Endodermal cell (in vitro differentiated cells): ENCODE measurements at places on chromosomes 12 and 14. TPM values are rescaled to one million over a fixed set of nuclear protein-coding genes. Genes with fewer than 3 reads are reported as not detected.
A peak's percentile ranks its signal among the peaks of the same experiment; 100 is the strongest.

Gene KIF26A
- 47.9 and 54.8 TPM in 2 replicates for total RNA-seq

Gene COX6A1
- 340 to 354 TPM (median 346 TPM) in 3 replicates for total RNA-seq

Gene CAND1
- total RNA-seq: 198 to 278 TPM (median 259 TPM) in 3 replicates

- DNase-seq: no peak
- H3K4me3 ChIP-seq: no peak overlapping the region
- H3K27me3 ChIP-seq: no peaks in the 10 kb centered on the region
- no peak overlapping the region for H3K27ac ChIP-seq
These were observed 80.0 kb downstream of the SLC25A47 start for GRCh38 chr14:100403105-100403504.

DNA sequence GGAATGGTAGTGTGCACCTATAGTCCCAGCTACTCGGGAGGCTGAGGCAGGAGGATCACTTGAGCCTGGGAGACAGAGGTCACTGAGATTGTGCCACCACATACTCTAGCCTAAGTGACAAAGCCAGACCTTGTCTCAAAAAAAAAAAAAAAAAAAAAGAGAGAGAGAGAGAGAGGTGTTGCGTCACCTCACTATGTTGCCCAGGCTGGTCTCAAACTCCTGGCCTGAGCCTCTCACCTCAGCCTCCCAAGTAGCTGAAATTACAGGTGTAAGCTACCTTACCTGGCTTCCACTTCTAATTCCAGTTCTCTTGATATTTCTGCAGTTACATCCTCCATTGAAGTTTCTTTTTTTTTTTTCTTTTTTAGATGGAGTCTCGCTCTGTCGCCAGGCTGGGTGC is 94.3 kb downstream of the PRICKLE1 start:
- peaks cover 6% of the 10 kb centered on the region for H3K36me3 ChIP-seq
- no peak for DNase-seq
- no peak overlapping the region for H3K4me3 ChIP-seq
- no peaks in the 10 kb centered on the region for H3K4me1 ChIP-seq

GRCh38 chr14:96747006-96747405 is 50.2 kb upstream of the VRK1 start:
- H3K36me3 ChIP-seq: no peaks in the 10 kb centered on the region
- no peak overlapping the region for H3K27ac ChIP-seq
- H3K4me1 ChIP-seq: no peaks in the 10 kb centered on the region
- DNase-seq: no peak

GRCh38 chr12:67649570-67650387 is 1.2 kb downstream of the DYRK2 start:
- H3K36me3 ChIP-seq: peaks cover 16% of the 10 kb centered on the region
- no peaks in the 10 kb centered on the region for H3K4me1 ChIP-seq
- H3K4me3 ChIP-seq: peak overlapping the region; percentile 94
- DNase-seq: peak; percentile 70
- H3K27ac ChIP-seq: peak overlapping the region; percentile 89

DNA sequence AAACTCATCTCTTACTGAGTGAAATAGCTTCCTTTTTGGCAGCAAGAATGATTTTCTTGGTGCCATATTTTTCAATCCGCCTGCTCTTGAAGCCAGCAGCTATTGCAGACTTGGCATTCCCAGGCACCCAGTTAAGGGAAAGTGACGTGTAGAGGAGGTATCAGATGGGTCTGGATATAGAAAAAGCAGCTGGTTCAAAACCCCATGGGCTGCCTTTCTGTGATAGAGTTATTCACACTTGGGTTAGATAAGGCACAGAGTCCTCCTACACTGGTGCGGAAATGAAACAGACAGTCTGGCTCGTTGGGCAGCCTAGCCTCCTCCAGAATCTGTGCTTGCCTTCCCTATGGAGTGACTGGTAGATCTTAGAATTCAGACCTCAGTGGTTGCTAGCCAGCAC is 62.2 kb downstream of the PTPN11 start:
- no peaks in the 10 kb centered on the region for H3K27me3 ChIP-seq
- H3K4me1 ChIP-seq: no peaks in the 10 kb centered on the region
- DNase-seq: no peak

DNA sequence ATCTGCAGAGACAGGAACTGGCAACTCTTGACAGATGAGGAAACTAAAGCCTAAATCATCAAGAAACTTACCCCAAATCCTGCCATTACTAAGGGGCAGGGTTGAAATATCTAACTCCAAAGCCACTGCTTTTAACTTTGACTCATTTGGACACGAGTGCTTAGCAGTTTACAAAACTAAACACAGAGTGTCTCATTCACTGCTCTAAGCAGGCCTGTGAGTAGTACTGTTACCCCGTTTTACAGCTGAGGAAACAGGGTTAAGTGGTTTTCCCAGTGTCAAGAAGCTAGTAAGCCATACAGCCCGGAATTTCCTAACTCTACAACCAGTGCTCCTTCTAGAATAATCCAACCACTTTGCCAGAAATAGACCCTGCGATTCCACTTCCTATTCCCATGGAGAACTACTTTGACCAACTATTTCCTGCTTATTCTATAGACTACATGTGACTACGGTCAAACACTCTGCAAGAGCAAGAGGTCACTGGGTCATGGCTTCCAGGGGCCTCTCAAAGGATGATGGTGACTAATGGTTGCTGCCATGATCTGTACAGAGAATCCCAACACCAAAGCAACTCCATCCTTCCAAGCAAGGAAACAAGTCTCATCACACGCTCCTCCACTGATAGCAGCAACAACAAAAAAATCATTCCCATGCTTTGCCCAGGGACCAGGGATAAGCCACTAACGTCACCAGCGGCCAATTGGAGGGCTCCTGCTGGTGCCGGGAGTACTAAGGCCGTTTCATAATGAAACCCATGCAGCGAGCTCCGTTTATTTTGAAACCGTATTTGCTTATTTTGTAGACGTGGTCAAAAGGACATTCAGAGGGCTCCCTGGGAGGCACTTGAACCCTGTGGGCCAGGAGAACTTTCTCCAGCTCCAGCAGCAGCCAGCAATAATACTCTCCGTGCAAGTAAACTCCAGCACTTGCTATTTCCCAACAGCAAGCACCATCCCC is 56.3 kb downstream of the NUAK1 start:
- H3K4me1 ChIP-seq: peaks cover 14% of the 10 kb centered on the region
- peaks cover 92% of the 10 kb centered on the region for H3K36me3 ChIP-seq
- no peaks in the 10 kb centered on the region for H3K27me3 ChIP-seq
- no peak overlapping the region for H3K27ac ChIP-seq
- no peak for DNase-seq

GRCh38 chr12:34526946-34527345 is 504.6 kb downstream of the ALG10 start:
- no peak for DNase-seq
- H3K27ac ChIP-seq: no peak overlapping the region
- no peaks in the 10 kb centered on the region for H3K4me1 ChIP-seq
- no peaks in the 10 kb centered on the region for H3K36me3 ChIP-seq
- H3K27me3 ChIP-seq: no peaks in the 10 kb centered on the region

- H3K36me3 ChIP-seq: no peaks in the 10 kb centered on the region
- no peaks in the 10 kb centered on the region for H3K4me1 ChIP-seq
- no peak for DNase-seq
- H3K27ac ChIP-seq: no peak overlapping the region
- no peak overlapping the region for H3K4me3 ChIP-seq
- no peaks in the 10 kb centered on the region for H3K27me3 ChIP-seq
These were observed 216.8 kb downstream of the SLC15A4 start for GRCh38 chr12:128606970-128607369.

GRCh38 chr12:50611021-50611744 is 106.4 kb downstream of the DIP2B start:
- peaks cover 11% of the 10 kb centered on the region for H3K4me1 ChIP-seq
- no peak overlapping the region for H3K27ac ChIP-seq
- DNase-seq: no peak
- no peak overlapping the region for H3K4me3 ChIP-seq
- no peaks in the 10 kb centered on the region for H3K27me3 ChIP-seq

DNA sequence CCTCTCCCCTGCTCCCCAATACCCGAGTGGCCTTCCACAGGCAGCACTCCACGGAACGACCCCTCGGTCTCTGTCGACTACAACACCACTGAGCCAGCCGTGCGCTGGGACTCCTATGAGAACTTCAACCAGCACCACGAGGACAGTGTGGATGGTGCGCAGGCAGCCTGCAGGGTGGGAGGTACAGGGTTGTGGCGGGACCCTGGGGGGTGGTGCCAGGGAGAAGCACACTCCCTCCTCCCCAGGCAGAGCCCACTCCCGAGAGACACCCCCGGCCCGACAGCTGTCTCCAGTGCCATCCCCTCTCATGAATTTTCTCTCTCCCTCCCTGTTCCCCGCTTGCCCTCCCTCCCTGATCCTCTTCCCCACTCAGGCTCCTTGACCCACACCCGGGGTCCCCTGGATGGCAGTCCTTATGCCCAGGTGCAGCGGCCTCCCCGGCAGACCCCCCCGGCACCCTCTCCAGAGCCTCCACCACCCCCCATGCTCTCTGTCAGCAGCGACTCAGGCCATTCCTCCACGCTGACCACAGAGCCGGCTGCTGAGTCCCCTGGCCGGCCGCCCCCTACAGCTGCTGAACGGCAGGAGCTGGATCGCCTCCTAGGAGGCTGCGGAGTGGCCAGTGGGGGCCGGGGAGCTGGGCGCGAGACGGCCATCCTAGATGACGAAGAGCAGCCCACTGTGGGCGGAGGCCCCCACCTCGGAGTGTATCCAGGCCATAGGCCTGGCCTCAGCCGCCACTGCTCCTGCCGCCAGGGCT is 9.0 kb downstream of the TNS2 start:
- no peaks in the 10 kb centered on the region for H3K4me1 ChIP-seq
- peaks cover 11% of the 10 kb centered on the region for H3K36me3 ChIP-seq
- H3K27ac ChIP-seq: no peak overlapping the region
- H3K4me3 ChIP-seq: no peak overlapping the region

DNA sequence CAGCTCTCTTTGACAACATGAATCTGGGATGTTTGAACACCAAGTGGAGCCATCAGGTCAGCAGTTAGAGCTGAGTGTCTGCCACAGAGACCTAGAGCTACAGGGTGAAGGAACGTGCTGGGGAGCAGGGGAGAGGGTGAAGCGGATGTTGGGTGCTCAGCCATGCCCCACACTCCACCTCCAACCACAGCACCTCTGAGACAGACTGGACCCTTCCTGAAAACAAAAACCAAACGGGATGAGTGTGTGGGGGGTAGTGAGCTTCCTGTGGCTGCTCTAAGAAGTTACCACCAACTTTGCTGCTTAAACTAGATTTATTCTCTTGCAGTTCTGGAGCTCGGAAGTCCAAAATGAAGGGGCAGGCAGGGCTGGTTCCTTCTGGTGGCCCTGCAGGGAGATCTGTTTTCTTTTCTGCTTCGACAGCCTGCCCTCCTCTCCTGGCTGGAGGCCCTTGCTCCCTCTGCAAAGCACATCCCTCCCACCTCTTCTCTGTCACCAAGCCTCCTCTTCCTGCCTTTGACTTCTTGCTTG is 5.6 kb upstream of the GOLGA3 start:
- no peaks in the 10 kb centered on the region for H3K4me1 ChIP-seq
- no peaks in the 10 kb centered on the region for H3K27me3 ChIP-seq
- H3K27ac ChIP-seq: no peak overlapping the region
- no peak for DNase-seq
- peaks cover 22% of the 10 kb centered on the region for H3K36me3 ChIP-seq

- no peaks in the 10 kb centered on the region for H3K36me3 ChIP-seq
- no peak overlapping the region for H3K4me3 ChIP-seq
- H3K4me1 ChIP-seq: peaks cover 7% of the 10 kb centered on the region
- H3K27ac ChIP-seq: no peak overlapping the region
- H3K27me3 ChIP-seq: no peaks in the 10 kb centered on the region
These were observed 480.2 kb downstream of the RPS29 start for GRCh38 chr14:49105956-49106355.

- no peaks in the 10 kb centered on the region for H3K36me3 ChIP-seq
- H3K27me3 ChIP-seq: no peaks in the 10 kb centered on the region
- peak overlapping the region; percentile 30 for H3K4me3 ChIP-seq
- H3K27ac ChIP-seq: no peak overlapping the region
- no peak for DNase-seq
These were observed 59.5 kb upstream of the DUSP6 start for GRCh38 chr12:89411846-89412245.

DNA sequence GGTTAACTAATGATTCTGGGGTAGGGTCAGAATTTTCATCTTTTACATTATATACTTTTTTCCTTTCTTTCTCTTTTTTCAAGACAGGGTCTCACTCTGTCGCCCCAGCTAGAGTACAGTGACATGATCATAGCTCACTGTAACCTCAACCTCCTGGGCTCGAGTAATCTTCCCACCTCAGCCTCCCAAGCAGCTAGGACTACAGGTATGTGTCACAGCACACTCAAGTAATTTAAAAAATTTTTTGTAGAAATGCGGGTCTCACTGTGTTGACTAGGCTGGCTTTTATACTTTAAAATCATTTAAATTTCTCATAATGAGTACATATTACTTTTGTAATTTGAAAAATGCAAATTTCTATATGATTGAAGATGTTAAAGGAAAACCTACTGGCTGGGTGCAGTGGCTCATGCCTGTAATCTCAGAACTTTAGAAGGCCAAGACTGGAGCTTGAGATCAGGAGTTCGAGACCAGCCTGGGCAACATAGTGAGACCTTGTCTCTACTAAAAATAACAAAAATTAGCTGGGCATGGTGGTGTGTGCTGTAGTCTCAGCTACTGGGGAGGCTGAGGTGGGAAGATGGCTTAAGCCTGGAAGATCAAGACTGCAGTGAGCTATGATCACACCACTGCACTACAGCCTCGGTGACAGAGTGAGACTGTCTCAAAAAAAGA is 25.7 kb downstream of the R3HDM2 start:
- H3K4me1 ChIP-seq: no peaks in the 10 kb centered on the region
- H3K27me3 ChIP-seq: no peaks in the 10 kb centered on the region
- DNase-seq: no peak
- no peak overlapping the region for H3K4me3 ChIP-seq

DNA sequence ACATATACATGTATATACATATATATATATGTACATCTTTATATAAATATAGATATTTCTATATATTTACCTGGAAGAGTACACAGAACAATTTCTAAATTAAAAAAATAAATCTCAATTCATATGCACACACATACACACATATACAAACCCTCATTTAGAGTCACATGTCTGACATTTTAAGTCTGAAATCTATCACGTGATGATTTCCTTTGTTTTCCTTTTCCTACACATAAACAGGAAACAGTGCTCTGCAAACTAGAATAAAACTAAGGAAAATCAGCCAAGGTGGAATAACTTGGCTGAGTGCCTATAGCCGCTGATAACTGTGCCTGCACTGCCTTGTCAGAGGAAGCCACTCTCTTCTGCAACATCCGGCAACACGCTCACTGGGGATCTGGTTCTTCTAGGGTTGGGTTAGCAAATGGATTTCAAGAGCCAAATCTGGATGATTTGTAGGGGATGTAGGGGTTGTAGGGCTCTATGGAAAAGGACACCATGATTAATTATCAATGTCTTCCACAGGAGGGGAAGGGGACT is 480.7 kb downstream of the TMEM132D start:
- H3K36me3 ChIP-seq: no peaks in the 10 kb centered on the region
- no peaks in the 10 kb centered on the region for H3K4me1 ChIP-seq
- no peak for DNase-seq
- no peak overlapping the region for H3K4me3 ChIP-seq
